ENCODE measurements at places on chromosomes 7 and 10. TPM values are rescaled to one million over a fixed set of nuclear protein-coding genes. Genes with fewer than 3 reads are reported as not detected.

DNA sequence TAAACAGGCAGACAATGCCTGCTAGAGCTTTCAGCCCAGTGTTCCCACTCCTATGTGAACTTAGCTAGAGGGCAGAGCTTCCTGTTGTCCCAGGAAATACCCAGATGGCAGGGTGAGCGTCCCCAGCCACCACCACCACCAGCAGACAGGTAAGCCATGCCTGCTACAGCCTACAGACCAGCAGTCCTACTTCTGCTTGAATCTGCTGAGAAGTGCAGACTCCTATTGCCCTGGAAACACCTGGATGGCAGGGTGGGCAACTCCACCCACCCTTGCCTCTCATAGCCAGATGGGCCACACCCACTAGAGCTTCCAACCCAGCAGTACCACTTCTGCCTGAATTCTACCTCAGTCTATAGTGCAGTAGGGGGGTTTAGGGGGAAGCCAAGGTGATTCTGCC lies 64.4 kb downstream of the FBXL13 start:
- no peaks in the 10 kb centered on the region for H3K4me1 ChIP-seq
- no peaks in the 10 kb centered on the region for H3K36me3 ChIP-seq
- H3K27ac ChIP-seq: no peak overlapping the region

DNA sequence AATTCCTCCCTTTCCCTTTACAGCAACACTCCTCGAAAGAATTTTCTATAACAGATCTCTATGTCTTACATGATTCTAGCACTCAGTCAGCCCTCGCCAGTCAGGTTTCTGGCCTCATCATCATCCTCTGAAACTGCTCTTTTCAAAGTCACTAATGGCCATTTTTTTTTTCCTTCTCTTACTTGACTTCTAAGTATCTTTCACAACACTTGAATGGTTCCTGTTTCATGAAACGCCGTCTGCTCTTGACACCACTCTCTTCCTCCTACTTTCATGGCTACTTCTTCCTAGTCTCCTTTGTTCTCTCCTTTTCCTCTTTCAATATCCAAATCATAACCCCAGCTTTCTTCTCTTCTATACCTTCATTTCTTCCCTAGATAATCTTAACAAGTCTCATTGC lies 100.5 kb upstream of the NRP1 start:
- H3K36me3 ChIP-seq: no peaks in the 10 kb centered on the region
- no peak overlapping the region for H3K27ac ChIP-seq
- no peaks in the 10 kb centered on the region for H3K4me1 ChIP-seq
- DNase-seq: no peak
- H3K27me3 ChIP-seq: no peaks in the 10 kb centered on the region

- no peaks in the 10 kb centered on the region for H3K27me3 ChIP-seq
- no peak overlapping the region for H3K4me3 ChIP-seq
- DNase-seq: peak; percentile 45
- no peaks in the 10 kb centered on the region for H3K36me3 ChIP-seq
Observed at GRCh38 chr10:50605269-50605950, 18.3 kb downstream of the SGMS1 start.

DNA sequence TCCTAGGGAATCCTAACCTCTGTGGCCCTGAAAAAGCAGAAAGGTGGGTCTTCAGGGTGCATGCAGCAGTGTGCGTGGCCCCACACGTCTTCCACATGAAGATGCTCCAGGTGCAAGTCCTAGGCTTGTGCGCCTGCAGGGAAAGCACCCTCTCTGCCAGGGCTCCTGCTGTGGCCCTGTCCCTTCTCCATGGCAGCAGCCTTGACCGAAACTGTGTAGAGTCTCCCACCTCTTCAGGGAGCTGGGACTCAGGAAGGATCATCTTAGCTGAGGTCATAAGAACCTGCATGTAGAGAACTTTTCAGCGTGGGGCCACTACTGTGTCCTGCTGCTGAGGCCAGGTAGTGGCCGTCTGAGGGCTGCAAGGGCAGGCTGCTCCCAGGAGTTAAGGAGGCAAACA lies 6.3 kb upstream of the CSGALNACT2 start:
- no peak overlapping the region for H3K27ac ChIP-seq
- no peak overlapping the region for H3K4me3 ChIP-seq
- no peaks in the 10 kb centered on the region for H3K36me3 ChIP-seq
- DNase-seq: no peak
- H3K27me3 ChIP-seq: no peaks in the 10 kb centered on the region

DNA sequence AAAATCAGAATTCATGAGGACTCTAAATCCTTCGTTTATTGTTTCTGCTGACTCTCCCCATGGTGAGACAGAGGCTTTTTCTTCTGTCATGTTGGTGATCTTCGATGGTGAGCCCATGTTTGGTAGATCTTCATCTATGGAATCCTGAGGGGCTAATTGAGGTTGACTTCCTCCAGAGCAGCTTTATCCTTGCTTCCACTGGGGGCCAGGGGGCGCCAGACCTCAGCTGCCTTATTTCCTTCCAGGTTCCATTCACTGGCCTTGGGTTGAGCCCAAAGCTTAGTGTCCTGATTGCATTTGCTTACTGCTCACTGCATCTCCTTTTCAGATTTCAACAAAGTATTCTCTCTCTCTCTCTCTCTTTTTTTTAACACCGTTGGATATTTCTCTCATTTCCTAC lies 80.7 kb downstream of the GCC1 start:
- no peaks in the 10 kb centered on the region for H3K4me1 ChIP-seq
- H3K36me3 ChIP-seq: no peaks in the 10 kb centered on the region
- H3K27ac ChIP-seq: no peak overlapping the region
- DNase-seq: peak; percentile 12

GRCh38 chr10:132386419-132386831 lies 10.6 kb upstream of the PWWP2B start:
- no peak overlapping the region for H3K4me3 ChIP-seq
- H3K27ac ChIP-seq: no peak overlapping the region
- no peaks in the 10 kb centered on the region for H3K36me3 ChIP-seq

DNA sequence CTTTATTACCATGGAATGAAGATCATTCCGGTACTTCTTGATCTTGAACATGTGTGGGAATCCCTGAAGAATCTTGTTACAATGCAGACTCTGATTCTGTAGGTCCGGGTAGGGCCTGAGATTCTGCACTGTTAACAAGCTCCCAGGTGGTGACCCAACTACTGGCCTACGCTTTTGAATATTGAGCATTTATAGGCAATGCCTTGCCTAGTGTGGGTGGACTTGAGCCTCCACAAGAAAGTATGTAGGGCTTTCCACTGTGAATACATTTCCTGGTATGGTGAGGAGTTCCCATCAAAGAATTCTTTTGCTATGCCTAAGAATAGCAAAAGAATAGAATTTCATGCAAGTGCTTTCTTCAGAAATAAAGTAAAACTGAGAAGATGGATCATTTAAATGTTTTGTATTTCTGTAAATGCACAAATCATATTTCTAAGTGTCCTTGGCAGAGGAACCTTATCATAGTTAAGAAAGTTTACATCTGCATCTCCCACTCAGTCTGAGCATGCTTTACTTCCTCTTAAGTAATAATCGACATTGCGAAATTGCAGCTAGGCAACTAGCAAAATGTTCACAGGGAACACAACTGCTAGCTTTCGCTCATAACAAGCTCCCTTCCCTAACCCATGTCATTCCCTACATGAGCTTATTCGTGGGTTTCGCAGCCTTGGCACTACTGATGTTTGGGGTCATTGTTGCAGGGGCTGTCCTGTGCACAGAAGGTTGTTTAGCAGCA lies 71.4 kb downstream of the AHR start:
- H3K36me3 ChIP-seq: no peaks in the 10 kb centered on the region
- H3K27ac ChIP-seq: peak overlapping the region; percentile 55
- H3K27me3 ChIP-seq: no peaks in the 10 kb centered on the region
- DNase-seq: no peak
- H3K4me3 ChIP-seq: no peak overlapping the region

Gene ASZ1
- total RNA-seq: not detected

Gene PGAM2
- not detected for total RNA-seq

Gene PDCD4
- total RNA-seq: 98.3 TPM

Gene AMPH
- 5.9 TPM for total RNA-seq

Gene LIPM
- total RNA-seq: not detected
